ENCODE measurements at places on chromosomes 12 and 14.
A peak's percentile ranks its signal among the peaks of the same experiment; 100 is the strongest.

- DNase-seq = no peak
These were observed 11.0 kb upstream of the PPP4R3A start for GRCh38 chr14:91521061-91521640.

GRCh38 chr12:25590011-25590721 lies 37.1 kb upstream of the LMNTD1 start:
- DNase-seq = no peak

GRCh38 chr14:36556811-36557433 lies 25.5 kb downstream of the NKX2-8 start:
- no peak for DNase-seq

GRCh38 chr12:58359084-58359483 lies 417.7 kb downstream of the ATP23 start:
- no peak for DNase-seq

- DNase-seq = peak; percentile 76
These were observed 7.5 kb downstream of the ITGA5 start for GRCh38 chr12:54411391-54412241.

GRCh38 chr14:22381408-22381760 lies 207.6 kb downstream of the DAD1 start:
- no peak for DNase-seq

DNA sequence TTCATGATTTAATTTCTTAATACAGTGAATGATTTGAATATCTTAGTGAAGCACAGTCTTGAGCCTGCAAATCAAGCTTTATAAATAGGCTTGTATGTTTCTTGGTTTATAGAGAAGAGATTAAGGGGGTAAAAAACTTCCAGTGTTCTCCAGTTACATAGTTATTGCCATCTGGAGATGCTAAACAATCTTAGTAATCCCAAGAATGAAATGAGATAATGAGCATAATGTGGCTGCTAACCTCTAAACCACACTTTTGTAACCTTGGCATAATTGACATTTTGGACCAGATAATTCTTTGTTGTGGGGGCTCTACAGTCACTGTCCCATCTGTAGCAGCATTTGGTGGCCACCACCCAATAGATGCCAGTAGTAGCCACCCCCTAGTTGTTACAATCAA lies 316.8 kb downstream of the CCDC91 start:
- no peak for DNase-seq

DNA sequence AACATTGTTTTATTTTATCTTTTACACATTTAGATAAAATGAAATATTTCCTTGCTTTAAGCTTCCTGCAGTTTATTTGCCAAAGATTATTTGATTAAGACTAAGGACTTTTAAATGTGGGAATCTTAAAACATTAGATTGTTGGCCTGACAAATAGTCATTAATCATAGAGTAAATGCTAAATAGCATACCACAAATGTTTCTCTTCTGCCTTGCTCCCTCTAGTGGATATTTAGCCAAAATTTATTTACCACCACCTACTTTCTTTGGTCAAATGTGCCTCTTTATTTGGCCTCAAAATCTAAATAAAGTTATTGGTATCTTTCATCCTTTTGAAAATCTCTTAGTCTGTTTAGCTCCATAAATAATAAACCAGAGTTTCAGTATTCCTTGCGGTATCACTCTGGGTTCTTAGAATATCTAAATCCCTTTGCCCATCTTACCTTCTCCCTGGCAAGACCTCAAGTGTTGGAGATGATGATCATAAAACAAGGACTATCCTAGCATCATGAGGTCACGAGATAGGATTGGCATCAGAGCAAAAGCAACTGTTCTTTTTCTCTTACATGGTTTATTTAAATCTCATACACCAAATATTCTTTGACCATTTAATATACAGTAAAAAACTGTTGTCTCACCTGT lies 150.6 kb upstream of the AEBP2 start:
- no peak for DNase-seq

DNA sequence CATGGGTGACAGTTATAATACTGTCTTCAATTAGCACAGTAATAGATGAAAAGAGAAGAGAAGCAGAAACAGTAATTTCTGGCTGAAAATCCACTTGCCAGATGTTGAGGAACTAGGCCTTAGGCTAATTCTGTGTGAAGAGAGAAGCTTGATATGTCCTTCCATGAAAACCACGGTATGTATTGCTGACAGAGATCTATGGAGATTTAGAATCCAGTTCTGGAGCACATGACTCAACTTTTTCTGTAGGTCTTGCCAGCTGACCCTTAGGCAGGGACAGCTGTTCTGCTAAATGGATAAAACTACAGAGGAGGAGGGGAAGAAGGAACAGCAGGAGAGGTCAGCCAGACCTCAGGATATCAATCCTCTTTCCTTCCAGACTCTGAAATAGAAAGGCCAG lies 211.5 kb downstream of the PRKD1 start:
- no peak for DNase-seq

GRCh38 chr12:73951956-73952703 lies 585.5 kb upstream of the ATXN7L3B start:
- no peak for DNase-seq

DNA sequence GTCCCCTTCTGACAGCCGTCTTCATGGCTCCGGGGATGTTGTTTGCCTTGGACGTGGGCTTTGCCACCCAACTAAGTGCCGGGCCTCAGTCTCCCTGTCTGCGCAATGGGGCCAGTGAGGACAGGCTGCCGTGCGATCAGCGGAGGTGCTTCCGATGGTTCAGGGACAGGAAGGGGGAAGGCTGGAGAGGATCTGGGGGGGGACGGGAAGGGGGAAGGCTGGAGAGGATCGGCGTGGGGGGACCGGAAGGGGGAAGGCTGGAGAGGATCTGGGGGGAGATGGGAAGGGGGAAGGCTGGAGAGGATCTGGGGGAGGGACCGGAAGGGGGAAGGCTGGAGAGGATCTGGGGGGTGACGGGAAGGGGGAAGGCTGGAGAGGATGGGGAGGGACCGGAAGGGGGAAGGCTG lies 3.4 kb downstream of the MMP17 start:
- DNase-seq = peak; percentile 28

DNA sequence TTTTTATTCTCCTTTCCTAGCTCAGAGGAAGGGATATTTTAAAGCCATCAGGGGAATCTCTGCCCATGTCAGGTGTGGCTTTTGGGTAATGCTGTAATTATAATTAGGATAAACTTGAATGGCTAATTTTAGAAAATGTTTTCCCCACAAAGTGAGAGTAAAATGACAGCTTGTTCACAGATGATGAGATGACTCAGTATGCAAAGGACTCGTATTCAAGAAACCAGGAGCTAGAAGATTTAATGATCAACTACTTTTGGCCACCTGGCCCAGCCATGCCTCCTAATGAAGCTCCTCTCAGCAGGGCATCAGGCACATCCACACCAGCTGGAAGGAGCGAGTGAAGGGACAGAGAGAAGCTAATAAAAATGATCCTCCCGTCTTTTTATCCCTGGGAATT lies 29.0 kb upstream of the PLEKHG7 start:
- DNase-seq = no peak

DNA sequence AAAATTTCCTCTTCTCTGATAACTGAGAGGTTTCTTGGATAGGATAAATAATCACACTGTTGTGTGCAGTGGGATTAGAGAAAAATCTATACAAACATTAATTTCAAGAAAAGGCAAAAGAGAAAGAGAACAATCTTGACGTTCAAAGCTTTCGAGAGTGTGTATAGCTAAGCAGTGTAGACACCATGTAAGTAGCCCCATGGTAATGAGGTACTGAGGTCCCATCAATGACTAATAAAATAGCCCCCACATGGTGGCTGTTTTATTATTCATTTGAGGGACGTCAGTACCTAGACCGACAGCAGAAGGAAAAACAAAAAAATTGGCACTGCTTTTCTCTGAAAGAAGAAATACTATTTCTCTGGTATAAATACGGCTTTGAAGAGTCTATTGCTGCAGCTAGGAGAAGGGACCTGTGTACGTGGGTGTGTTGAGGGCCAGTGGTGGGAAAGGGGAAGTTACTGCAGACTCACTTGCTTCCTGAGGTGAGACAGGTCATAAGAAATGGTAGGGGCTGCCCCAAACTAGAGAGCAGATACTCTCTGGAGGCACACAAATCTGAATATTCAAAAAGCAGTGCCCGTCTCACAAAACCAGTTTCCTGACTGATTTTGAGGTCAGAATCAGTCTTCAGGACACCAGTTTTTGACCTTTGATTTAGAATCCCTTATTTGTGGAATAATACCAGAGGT lies 339.8 kb downstream of the EMP1 start:
- DNase-seq = no peak

DNA sequence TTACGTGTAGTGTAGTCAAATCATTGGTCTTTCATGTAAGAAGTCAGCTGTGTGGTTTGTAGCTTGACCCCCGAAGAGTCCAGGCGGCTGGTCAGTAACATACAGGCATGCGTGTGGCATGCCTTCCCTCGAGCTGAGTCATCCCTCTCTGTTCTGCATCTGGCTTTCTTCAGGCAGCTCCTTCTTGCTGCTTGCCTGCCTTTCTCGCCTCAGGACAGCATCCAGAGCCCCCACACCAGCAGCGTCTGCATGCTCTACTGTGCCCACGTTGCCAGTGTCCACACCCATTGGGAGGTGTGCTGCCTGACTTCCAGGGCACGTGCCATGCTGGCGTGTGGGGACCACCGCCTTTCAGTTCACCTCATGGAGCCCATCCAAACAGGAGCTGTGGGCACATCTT lies 96.8 kb downstream of the EP400 start:
- DNase-seq = no peak

GRCh38 chr12:120321382-120322202 lies 6.0 kb downstream of the PLA2G1B start:
- no peak for DNase-seq

DNA sequence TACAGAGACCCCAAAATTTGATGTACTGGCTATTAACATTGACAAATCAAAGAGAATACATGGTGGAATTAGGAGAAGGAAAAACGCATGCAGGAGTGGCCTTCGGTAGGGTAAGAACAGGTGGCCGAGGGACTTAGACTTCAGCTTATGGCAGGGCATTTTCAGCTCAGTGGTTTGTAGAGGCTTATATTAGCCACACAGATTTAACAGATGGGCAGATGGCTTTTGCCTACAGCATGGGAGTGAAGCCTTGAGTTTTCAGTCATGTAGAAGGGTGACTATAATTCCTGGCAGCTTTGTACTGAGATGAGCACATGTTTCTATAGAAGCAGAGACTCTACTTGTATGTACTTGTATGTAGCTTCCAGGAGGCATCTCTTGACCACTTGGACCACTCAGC lies 40.9 kb upstream of the PLEKHA5 start:
- DNase-seq = no peak

DNA sequence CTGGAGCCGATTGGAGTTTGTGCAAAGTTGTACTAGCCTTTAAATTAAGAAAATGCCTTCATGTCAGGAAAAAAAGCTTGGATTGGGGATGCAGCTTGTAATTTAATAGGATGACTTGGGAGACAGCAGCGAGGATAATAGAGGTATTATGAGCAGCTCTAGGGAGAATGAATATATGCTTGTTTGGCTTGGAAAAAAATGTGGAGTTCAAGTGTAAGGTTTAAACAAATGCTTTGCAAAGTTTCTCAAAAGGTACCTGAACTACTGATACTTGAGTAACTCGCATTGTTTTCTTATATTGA lies 65.3 kb upstream of the RASSF3 start:
- no peak for DNase-seq

- DNase-seq = no peak
These were observed 5.5 kb downstream of the ITGA5 start for GRCh38 chr12:54413284-54414190.

DNA sequence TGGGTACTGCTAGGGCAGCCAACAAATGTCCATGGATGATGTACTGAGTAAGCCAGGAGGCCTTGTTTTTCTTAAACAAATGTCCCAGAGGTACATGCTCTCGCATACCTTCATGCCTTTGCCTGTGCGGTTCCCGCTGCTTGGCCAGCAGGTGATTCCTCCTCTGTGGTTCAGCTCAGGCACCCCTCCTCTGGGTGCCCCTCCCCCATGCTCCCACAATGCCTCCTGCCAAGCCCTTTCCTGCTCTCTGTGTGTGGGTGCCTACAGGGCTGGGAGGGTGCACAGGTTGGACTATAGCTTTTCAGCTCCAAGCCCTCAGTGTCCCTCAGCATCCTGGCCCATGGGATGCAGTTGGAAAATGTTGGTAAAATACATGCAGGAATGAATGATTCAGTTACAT lies 23.5 kb downstream of the ASB2 start:
- DNase-seq = no peak

Data from H9 (cell line).